Fibroblast of villous mesenchyme (primary cell): ENCODE measurements at places on chromosomes 2 and 18. TPM values are rescaled to one million over a fixed set of nuclear protein-coding genes. Genes with fewer than 3 reads are reported as not detected.

LAMA3 gene
- total RNA-seq = 2.6 and 5.2 TPM in 2 replicates

PROC gene
- not detected in 2 replicates for total RNA-seq

GALNT3 gene
- 1.3 and 4.3 TPM in 2 replicates for total RNA-seq

CDH19 gene
- not detected in 2 replicates for total RNA-seq

SNTG2 gene
- under 0.01 and 1.6 TPM in 2 replicates for total RNA-seq

DLGAP1 gene
- under 0.01 and 0.86 TPM in 2 replicates for total RNA-seq

LHCGR gene
- total RNA-seq = under 0.01 TPM in 1 of 2 replicates, not detected in the other

HNMT gene
- 64.4 and 161 TPM in 2 replicates for total RNA-seq

GKN2 gene
- not detected in 2 replicates for total RNA-seq

LYG1 gene
- 0.32 and 0.43 TPM in 2 replicates for total RNA-seq

NPHP1 gene
- total RNA-seq = 4.3 and 4.8 TPM in 2 replicates

CRACDL gene
- total RNA-seq = not detected in 2 replicates

- peak; percentile 92 for DNase-seq
Observed at GRCh38 chr18:31710826-31711225, 26.4 kb upstream of the B4GALT6 start.

DNA sequence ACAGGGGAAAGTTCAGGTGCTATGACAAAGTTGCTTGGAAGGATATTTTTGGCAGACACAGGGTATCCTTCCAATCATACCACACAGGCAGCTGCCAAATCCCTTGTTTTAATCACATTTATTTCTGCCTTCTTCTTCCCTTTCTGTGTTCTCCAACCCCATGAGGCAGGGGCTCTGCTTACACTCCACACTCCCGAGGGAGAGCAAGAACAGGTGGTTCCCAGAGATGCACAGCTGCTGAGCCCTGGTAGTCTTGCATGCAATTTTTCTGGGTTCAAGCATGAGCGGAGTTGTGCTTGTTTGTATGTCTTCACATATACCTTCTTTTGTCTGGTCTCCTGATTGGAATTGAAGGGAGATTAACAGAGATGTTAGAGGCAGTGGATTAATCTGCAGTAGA lies 251.7 kb upstream of the ST6GAL2 start:
- DNase-seq = no peak

GRCh38 chr2:98551316-98551715 lies 57.0 kb downstream of the COA5 start:
- no peak for DNase-seq

- DNase-seq = peak; percentile 18
Observed at GRCh38 chr2:119256582-119256921, 32.9 kb downstream of the STEAP3 start.

DNA sequence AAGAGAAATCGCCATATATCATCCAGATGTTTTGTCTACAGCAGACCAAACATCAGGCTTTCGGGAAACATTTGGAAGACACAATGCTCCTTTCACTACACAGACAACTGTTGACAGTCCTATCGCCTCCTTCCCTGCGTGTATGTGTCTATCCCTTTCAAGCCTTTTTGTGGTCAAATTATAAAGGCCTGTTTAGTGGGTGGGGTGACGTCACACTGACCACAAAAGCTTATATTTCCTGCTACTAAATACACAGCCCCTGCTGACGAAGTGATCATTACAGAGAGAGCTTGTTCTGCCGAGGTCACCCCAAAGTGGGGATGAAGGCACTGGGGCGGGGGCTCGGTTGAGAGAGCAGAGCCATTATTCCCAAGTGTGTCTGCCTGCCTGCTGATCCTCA lies 302.7 kb upstream of the TNP1 start:
- DNase-seq = peak; percentile 99

DNA sequence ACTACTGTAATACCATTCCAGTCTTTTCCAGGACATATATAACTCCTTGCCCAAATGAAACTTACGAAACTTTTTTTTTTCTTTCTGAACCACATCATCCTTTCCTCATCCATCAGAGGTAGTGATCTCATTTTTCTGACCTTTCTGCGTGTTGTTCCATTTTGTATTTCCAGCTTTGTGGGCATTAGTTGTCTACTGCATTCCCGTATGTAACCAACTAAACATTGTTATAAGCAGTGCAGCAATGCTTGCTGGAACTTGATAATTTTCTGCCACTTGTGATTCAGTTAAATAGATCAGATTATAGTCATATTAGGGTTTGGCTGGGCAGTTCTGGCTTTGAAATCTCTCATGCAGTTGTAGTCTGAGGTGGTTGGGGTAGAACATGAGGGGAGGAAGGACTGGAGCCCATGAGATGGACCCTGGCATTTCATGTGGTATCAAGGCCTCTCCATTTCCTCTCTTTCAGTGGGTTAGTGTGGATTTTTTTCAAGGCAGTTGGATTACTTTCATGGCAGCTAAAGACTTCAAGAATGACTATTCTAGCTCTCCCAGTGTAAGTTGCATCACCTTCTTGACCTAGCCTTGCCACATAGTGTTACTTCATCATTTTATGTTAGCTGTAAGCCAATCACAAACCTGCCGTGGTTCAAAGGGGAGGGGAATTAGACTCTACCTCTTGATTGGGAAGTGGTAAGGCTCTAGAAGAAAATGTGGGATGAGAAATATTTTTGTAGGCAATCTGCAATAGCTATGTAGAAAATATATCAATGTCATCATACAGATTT lies 80.5 kb downstream of the EHBP1 start:
- DNase-seq = peak; percentile 64

- DNase-seq = peak; percentile 13
Observed at GRCh38 chr2:222318712-222319585, 20.2 kb upstream of the PAX3 start.

DNA sequence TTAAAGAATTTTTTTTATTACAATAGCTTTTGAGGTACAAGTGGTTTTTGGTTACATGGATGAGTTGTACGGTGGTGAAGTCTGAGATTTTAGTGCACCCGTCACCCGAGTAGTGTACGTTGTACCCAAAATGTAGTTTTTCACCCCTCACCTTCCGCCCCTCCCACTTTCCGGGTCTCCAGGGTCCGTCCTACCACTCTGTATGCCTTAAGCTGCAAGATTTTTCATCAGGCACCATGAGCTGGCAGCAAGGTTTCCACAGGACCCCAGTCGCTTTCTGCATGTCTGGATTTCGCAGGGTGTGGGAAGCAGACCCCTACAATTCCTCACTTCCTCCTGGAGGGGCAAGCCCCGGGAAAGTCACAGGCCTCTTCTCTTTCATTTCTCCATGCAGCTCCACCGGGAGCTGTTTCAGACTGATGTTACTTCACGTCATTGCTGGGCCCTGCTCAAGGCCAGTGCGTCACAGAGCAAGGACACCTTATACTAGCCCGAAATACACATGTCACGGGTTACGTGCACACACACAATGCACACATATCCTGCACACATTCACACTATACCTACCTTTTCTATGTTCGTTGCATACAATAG lies 179.1 kb downstream of the ZFP36L2 start:
- no peak for DNase-seq

DNA sequence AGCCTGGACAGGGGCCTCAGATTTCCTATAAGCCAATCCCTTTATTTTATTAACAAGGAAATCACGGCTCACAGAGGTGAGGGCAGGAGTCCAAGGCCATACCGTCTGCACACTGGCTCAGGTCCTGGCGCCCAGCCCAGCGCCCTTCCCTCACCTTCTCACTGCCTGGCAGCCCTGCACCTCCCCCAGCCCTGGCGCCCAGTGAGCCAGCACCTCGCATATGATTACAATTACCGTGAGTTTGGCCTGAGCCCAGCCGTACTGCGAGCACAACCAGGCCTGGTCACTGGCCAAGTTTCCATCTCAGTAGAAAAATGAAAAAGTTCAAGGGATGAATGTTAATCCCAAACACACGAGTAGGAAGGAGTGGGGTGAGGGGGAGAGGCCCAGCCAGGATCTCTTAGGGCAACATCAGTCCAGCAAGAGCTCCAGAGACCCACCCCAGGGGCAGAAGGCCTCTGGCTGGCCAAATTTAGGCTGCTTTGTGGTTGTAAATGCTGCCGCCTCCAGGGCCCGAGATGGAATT lies 68.4 kb downstream of the MCFD2 start:
- DNase-seq = peak; percentile 96

- peak; percentile 94 for DNase-seq
Observed at GRCh38 chr2:205908212-205909183, 177.5 kb downstream of the INO80D start.

- no peak for DNase-seq
Observed at GRCh38 chr2:199464606-199465352, 7.0 kb upstream of the SATB2 start.

GRCh38 chr18:407191-407590 lies 93.3 kb downstream of the COLEC12 start:
- DNase-seq = no peak

DNA sequence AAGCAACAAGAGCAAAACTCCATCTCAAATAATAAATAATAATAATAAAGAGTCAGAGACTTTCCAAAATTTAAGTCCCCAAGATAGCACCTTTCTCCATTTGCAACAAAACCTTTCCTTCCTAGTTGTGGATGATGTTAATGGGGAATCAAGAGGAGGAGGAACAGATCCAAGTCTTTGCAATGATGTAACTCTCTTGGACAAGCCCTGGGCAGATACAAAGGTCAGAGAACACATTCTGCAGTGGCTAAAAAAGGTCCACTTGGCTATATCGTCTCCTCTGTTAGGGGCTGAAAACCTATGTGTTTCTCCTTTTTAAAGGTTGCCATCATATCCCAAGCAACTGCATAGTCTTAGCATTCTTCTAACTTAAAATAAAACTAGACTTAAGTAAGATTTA lies 151.1 kb downstream of the TMEM163 start:
- DNase-seq = no peak

- DNase-seq = no peak
Observed at GRCh38 chr2:70243806-70244584, 4.4 kb downstream of the TIA1 start.

- no peak for DNase-seq
Observed at GRCh38 chr2:158191076-158191895, 89.6 kb downstream of the UPP2 start.

- DNase-seq = no peak
Observed at GRCh38 chr2:234081970-234082822, 31.7 kb downstream of the SPP2 start.

- DNase-seq = no peak
Observed at GRCh38 chr2:164260506-164260905, 360.8 kb downstream of the GRB14 start.

GRCh38 chr2:102238039-102238756 lies 51.4 kb downstream of the IL1RL2 start:
- DNase-seq = peak; percentile 88

GRCh38 chr2:144229296-144229695 lies 290.6 kb downstream of the ZEB2 start:
- no peak for DNase-seq
